Natural killer cell treated with Interleukin-12 subunit alpha and Interleukin-12 subunit beta and Interleukin-15 and Interleukin-18, amount 100 ng/mL, for 72 hours (primary cell): ENCODE measurements at places on chromosomes 2 and 18. TPM values are rescaled to one million over a fixed set of nuclear protein-coding genes. Genes with fewer than 3 reads are reported as not detected.

GRCh38 chr2:30359644-30360167 lies 87.3 kb upstream of the LCLAT1 start:
- no peaks in the 10 kb centered on the region for H3K27me3 ChIP-seq
- no peak overlapping the region for H3K4me3 ChIP-seq
- no peaks in the 10 kb centered on the region for H3K36me3 ChIP-seq
- peak overlapping the region; percentile 87 for H3K27ac ChIP-seq
- peaks cover 29% of the 10 kb centered on the region for H3K4me1 ChIP-seq

DNA sequence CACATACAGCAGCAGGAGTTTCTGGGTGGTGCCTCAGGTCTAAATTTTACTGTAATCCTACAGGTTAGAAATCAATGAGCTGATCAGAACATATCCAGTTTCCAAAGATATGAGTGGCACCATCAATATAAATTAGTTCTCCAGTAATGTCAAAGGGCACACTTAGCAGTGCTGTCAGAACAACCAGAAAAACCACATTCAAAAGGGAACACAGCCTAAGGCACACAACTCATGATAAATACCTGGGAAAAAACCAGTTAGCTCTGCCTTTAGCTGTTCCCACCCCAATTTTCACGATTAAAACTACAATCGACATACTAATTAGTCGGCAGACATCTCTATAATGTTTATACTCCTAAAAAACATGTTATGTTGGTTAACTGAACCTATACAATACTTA lies 31.5 kb downstream of the ATP8B1 start:
- H3K27me3 ChIP-seq, result no peaks in the 10 kb centered on the region
- DNase-seq, result no peak
- H3K27ac ChIP-seq, result no peak overlapping the region
- H3K36me3 ChIP-seq, result no peaks in the 10 kb centered on the region
- H3K4me1 ChIP-seq, result peaks cover 12% of the 10 kb centered on the region

OR6B2 gene
- total RNA-seq, result not detected

OTOS gene
- not detected for total RNA-seq

GRCh38 chr2:24852431-24853020 lies 59.3 kb downstream of the CENPO start:
- H3K4me3 ChIP-seq, result no peak overlapping the region
- no peaks in the 10 kb centered on the region for H3K27me3 ChIP-seq
- no peak for DNase-seq
- H3K27ac ChIP-seq, result no peak overlapping the region

- no peaks in the 10 kb centered on the region for H3K36me3 ChIP-seq
- no peaks in the 10 kb centered on the region for H3K4me1 ChIP-seq
- no peak overlapping the region for H3K4me3 ChIP-seq
- H3K27me3 ChIP-seq, result peaks cover 12% of the 10 kb centered on the region
Measured at GRCh38 chr18:11167778-11168177, 18.4 kb upstream of the PIEZO2 start.

IL1RN gene
- total RNA-seq, result 3.7 TPM

CRIM1 gene
- 6.6 TPM for total RNA-seq

DNA sequence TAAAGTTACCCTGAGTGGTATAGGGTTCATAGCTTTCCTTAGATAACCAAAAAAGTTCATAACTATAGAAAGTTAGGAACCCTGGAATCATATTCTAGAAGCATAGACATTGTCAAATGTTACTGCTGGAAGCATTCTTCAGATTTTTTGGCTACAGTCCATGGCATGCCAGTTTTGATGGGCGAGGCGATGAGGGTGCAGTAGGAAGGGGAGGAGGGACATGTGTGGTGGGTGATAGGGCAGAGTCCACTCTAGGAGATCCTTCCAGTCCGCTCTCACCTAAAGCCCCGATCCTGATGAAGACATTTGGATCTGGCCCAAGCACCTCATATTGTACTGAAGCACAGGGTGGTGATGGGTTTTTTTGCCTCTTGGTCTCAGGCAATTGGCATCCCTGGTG lies 91.8 kb downstream of the HRH4 start:
- no peak overlapping the region for H3K4me3 ChIP-seq
- no peaks in the 10 kb centered on the region for H3K36me3 ChIP-seq
- H3K4me1 ChIP-seq, result no peaks in the 10 kb centered on the region
- H3K27ac ChIP-seq, result no peak overlapping the region

DNA sequence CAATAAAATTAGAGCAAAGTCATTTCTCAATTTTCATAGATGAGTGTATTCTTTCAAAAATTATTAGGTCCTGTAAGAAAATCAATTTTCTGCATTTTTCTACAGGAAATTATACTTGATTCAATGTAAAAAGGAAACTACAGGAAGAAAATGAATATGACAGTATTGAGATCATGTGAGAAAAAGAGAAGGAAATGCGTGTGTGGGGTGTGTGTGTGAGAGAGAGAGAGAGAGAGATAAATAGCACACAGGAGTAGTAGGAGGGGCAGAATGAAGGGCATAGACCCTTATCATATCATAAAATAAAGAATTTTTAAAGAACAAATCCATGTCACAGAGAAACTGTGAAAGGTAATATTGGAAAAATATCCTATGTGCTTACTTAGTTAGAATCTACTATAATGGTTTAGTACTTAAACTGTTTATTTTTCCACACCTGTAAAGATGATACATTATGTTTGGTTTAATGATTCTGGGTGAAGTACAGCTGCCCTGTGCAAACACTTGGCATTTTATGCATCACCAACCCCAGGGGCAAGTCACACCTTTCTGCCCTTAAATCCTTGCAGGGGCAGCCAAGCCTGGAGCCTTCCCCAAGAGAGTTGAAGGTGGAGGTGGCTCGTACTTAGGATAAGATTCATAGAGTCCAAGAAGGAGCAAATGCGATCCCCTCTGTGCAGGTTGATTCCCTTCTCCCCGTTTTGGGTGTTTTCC lies 276.4 kb downstream of the TGIF1 start:
- H3K4me3 ChIP-seq, result no peak overlapping the region
- H3K4me1 ChIP-seq, result peaks cover 3% of the 10 kb centered on the region
- H3K27me3 ChIP-seq, result peaks cover 24% of the 10 kb centered on the region
- H3K36me3 ChIP-seq, result no peaks in the 10 kb centered on the region

DNA sequence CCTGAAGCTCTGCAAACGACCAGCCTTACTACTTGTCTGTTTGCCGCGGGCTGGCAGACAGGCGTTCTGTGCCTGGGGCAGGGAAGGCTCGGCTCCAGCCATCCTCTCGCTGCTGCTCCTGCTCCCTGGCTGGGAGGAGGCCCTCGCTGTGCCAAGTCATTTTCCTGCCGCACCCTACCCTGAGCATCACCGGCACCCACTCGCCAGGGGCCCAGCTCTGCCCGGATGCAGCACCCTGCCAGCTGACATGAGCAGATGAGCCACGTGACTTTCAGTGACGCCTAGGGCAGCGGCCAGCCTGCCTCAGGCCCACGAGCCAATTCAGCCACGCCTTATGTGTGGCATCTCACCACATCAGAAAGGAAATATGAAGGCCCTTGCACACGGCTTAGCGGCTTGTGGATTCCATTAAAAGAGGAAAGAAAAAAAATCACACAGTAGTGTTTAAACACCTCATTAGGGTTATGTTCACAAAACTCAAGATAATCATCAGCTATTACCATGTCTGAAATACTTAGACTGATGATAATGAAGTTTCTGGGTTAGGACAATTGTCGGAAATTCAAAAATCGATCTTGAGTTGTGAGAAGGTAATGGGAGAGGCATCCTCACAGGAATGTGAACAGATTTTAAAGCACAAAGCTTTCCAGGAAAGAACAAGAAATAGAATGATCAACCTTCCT lies 250.5 kb downstream of the TWIST2 start:
- peaks cover 10% of the 10 kb centered on the region for H3K4me1 ChIP-seq
- H3K27me3 ChIP-seq, result no peaks in the 10 kb centered on the region
- peak overlapping the region; percentile 66 for H3K27ac ChIP-seq
- no peak for DNase-seq
- no peaks in the 10 kb centered on the region for H3K36me3 ChIP-seq
- H3K4me3 ChIP-seq, result peak overlapping the region; percentile 71

DNA sequence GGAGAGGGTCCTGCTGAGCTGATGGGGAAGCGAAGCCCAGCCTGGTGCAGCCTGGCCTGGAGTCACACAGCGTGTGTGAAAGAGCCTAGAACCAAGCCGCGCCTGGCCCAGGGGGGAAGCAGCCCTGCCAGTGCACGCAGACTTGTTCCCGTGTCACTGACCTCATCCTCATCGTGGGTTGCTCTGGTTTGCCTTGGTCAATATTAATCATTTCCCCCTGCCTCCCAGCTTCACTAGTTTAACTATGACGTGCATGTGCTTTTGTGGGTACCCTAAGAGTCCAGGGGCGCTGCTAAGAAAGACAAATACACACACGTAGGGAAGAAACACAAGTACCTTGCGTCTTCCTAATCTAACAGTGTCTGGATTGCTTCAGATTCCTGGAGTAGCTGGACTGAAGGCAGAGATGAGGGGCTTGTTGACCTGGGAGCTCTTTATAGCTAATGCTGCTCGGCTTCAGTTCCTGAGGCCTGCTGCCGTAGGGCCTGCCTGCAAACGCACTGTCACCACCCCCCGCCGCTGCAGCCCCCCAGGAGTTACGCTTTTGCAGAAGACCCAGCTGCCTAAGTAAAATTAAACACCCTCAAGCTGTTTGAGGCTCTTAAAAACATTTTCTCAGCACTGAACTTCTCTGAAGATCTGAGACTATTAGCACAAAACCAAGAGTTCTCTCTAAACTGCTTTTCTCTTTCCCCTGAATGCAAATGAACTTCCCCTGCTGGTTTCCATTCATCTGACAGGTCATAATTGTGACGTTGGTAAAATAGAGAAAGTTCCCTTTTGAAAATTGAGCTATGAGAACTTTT lies 159.2 kb downstream of the FAM210A start:
- peak overlapping the region; percentile 79 for H3K4me3 ChIP-seq
- H3K27me3 ChIP-seq, result no peaks in the 10 kb centered on the region
- peaks cover 73% of the 10 kb centered on the region for H3K4me1 ChIP-seq
- DNase-seq, result peak; percentile 82

DNA sequence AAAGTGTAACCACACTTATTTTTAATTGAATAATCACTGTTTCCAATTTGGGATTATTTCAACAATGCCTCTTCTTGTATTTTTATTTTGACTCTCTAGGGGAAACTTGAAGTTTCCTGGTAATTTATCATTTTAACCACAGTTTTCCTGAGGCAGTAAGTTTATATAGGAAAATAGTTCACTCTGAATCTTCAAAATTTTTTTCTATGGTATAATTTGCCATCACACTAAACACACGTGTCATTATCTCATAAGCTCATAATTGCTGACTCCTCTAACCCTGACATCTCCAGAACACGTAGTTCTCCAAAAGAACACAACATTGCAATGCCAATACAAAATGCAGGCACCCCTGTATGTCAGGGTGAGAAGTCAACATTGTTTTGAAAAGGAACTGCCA lies 102.2 kb upstream of the FZD7 start:
- H3K4me3 ChIP-seq, result no peak overlapping the region

RFX8 gene
- 2.1 TPM for total RNA-seq
